BE2C (cell line): ENCODE measurements at places on chromosomes 16 and 17.

GRCh38 chr16:58337090-58337444, 42.2 kb upstream of the PRSS54 start:
- no peak for DNase-seq

- no peak for DNase-seq
Observed at GRCh38 chr17:64345689-64346376, 44.8 kb downstream of the PECAM1 start.

GRCh38 chr16:68529931-68530701, 9.0 kb upstream of the ZFP90 start:
- peak; percentile 87 for DNase-seq

DNA sequence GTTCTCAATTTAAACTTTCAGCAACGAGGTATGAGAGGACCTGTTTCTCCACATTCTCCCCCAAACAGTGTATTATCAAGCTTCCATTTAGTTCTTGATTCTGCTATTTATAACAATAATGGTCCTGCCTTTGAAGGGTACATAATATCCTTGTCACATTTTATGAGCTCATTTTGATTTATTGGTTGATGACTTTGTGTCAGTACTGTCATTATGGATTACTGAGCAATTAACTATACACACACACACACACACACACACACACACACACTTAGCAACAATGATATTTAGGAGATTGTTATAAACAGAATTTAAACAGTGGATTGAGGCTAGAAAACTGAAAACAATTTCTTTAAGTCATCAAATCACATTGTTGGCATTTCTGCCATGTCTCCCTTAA, 7.0 kb downstream of the TMIGD1 start:
- DNase-seq: no peak

DNA sequence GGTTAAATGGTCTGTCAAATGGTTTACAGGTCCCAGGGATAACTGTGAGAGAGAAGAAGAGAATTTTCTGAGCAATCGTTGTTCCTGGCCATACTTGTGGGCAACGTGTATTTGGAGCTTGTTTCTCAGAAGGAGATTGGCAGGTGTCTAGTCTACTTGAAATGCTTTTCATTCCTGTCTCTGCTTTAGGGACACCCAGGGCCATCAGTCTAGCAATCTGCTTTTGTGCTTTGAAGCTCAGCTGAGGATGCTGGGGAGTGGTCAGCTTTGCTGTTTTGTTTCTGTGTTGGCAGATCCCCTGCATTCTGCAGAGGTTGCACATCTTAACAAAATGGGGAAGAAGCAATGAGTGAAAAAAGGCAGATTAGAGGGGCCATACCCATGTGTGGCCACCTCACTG, 193.7 kb downstream of the SHISA9 start:
- no peak for DNase-seq

GRCh38 chr16:50859628-50860360, 117.9 kb downstream of the CYLD start:
- DNase-seq: no peak

- DNase-seq: no peak
Observed at GRCh38 chr17:63015824-63016223, 49.8 kb downstream of the TANC2 start.

DNA sequence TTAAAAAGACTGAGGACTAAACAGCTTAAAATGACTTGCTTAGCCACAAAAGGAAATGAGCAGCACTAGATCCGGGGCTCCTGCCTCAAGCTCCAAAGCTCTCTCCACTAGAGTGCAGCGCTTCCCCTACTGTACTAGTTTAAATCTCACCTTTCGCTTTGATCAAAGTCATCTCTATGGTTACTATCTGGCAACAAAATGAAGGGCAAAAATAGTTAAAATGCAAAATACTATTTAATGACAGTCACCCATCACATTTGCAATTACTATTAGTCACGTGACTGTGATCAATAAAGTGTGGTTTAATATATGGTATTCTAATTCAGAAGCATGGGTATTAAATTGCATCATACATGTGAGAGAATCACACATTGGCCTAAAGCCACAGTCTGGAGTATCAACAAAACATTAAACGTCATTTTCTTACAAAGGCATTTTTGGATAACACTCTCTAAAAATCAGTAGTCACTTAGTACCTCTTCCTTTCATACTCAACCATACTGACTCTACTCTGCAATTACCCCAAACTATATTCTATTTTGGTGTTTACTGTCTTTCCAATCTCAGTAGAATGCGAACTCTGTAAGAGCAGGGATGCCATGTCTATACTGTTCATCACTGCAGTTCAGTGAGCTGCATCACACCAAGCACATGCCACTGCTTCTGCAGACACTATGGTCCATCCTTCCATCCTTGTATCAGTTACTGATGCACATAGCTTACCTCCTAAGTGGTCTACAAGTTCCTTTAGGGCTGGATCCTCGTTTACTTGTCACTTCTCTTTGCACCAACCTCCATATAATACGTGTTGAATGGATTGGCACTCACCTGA, 6.2 kb downstream of the PSMD12 start:
- peak; percentile 41 for DNase-seq

GRCh38 chr16:14018851-14019250, 52.3 kb upstream of the MRTFB start:
- no peak for DNase-seq

DNA sequence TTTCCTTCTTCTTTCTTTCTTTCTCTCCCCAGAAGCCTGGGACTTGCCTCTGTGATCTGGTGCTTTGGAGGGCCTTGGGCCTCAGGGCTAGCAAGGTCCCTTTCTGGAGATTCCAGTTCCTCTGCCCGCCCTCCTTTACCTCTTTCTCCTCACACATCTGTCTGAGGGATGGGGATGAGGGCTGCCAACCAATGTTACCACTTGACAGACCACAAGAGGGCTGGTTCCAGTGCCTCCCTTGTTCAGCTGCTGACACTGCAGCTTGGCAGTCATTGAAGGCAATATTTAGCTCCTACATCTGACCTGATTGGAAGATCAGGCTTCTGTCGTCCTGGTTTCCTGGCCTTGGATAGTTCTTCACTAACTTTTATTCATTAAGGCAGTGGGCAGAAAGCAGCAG, 3.6 kb upstream of the ZNF652 start:
- peak; percentile 52 for DNase-seq

GRCh38 chr17:68326681-68327080, 35.4 kb downstream of the ARSG start:
- no peak for DNase-seq
